CD4-positive, alpha-beta T cell treated with Interleukin-4 for 4 hours (primary cell): ENCODE measurements at places on chromosomes 2 and 18.

DNA sequence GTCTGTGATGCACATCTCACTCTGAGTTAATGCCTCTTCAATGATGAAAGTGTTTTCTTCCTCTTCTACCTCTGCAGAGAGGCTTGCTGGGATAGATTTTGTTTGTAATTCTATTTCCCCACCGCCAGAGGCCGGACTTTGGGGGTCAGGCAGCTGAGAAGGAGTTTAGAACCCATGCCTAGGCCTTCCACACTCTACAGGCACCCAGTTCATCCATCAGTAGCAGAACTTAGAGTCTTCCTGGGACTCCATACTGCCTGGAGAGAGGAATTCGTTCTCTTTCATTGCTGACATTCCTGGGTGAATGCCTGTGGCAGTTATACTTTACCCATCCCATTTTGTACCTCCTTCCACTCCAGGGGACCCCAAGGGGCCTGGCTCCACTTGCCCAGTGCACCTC lies 9.1 kb downstream of the TPRKB start:
- DNase-seq: no peak

DNA sequence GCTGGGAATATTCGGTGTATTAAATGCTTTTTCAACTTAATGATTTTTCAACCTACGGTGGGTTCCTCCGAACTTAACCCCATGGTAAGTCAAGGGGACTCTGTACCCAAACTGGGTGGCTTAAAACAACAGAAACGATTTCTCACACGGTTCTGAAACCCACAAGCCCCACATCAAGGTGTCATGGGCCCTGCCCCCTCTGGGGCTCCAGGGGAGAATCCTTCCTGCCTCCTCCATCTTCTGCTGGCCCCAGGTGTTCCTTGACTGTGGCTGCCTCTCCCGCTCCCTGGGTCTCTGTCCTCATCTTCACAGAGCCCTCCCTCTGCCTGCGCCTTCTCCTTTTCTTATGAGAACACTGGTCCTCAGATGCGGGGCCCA lies 301.3 kb upstream of the SALL3 start:
- no peak for DNase-seq

GRCh38 chr2:203344667-203345066 lies 16.5 kb downstream of the ABI2 start:
- no peak for DNase-seq

- peak; percentile 62 for DNase-seq
Measured at GRCh38 chr2:127080938-127081755, 25.8 kb downstream of the BIN1 start.

GRCh38 chr2:192655916-192656315 lies 461.2 kb upstream of the TMEFF2 start:
- DNase-seq: no peak

GRCh38 chr2:5360081-5360480 lies 332.1 kb upstream of the SOX11 start:
- no peak for DNase-seq

DNA sequence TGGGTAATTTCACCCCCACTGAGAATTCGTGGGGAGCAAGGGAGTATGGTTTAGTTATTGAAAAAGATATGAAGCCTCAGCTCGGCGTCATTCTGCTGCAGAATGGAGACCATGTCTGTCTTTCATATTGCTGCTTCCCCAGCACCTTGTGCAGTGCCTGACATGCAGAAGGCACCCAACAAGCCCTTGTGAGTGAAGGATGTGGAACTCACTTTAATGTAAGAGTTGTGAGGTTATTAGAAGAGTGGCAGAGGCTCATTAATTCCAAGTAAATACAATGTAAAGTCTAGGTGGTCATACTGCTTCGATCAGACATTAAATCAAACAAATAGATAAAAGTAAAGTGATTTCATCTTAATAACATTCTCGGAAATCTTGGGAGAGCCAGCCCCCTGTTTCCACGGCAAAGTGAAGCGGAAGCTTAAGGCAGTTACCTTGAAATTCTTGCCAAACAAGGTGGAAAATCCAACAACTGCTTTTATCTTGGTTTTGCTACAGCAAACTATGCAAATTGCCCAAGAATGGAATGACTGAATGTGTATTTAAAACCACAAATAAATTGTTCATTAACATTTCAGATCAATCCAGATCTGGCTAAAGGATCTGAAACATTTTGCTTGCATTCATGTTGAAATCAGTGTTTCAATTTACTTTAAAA lies 9.6 kb downstream of the CFAP221 start:
- no peak for DNase-seq

- peak; percentile 21 for DNase-seq
Measured at GRCh38 chr2:37892436-37893114, 32.5 kb upstream of the RMDN2 start.

DNA sequence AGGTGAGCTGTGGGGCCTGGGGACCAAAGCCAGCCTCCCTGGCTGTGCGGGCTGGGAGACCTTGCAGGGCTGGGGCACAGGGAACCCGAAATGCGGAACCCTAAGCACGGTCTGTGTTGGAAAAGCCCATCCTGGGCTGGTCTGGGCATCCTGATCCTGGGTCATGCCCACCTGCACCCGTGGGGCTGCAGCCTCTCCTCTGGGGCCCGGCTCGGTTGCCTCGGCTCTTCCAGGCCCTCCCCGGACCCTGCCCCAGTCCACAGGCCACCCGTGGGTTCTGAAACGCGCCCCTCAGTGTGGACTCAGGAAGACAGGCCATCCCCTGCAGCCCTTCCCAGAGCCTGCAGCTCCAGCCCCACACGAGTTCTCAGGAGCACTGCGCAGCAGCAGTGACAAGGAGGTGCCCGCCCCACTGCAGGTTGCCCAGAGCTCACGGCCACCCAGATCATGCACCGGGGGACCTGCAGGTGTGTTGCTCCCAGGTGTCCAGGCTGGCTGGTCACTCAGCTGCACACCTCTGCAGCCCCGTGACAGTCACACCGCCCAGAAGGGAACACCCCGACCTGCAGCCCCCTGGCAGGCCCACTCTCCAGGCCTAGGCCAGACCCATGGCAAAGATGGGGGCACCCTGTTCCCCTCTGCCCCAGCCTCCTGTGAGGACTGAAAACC lies 12.2 kb upstream of the NFATC1 start:
- no peak for DNase-seq

GRCh38 chr2:214075456-214075855 lies 335.4 kb upstream of the VWC2L start:
- no peak for DNase-seq

DNA sequence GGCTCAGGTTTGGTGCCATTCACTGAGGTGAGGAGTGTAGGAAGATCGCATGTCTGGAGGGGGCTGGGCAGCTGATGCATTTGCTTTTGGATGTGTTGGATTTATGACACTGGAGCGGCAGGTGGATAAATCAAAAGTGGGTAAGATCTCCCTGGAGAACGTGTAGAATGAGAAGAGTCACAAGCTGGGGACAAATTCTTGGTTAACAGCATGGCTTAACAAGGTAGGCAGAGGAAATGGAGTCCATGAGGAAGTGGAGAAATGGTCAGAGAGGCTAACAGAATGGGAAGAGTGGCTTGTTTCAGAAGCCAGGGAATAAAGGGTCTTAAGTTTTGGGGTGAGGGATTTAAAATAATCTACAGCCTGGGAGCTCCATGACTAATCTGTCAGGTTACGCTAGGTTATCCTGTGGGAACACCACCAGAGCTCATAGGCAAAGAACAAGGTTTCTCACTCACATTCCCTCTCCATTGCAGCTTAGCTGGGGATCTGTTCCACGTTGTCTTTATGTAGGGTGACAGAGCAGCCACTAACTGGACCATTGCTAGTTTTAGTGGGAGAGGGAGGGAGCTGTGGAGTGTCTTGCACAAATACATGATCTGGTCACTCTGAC lies 12.8 kb downstream of the TSN start:
- DNase-seq: no peak

DNA sequence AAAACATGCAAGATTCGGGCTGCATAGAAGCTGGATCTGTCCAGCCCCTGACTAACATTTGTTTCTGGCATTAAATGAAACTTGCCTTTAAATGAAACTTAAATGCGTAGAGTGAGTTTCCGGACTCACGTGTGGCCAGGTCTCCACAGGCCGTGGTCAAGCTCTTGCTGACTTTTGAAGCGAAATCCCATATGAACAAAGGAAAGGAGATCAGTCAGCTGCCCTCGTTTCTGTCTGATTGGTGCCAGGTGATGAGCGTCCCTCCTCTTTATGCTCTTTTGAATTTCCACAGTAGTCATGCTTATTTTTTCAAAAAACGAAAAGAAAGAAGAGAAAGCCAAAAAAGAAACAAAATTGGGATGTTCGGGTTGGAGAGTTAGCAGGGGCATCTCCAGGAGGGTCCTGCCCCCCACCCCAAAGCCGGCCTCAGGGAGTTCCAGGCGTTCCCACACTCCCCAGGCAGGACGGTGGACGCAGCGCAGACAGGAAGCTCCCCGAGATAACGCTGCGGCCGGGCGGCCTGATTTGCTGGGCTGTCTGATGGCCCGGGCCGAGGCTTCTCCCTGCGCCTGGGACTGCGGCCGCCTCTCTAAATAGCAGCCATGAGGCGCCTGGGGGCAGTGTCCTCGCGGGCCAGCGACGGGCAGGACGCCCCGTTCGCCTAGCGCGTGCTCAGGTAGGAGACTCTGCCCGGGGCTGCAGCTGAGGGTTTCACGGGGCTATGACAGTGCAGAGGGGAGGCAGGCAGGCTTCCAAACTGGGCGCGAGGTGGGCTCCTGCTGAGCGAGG lies at the start of gene COLEC11:
TSS of gene COLEC11 (plus strand) at position 620 of the 789 bp plus-strand sequence. CDS start 9,229 bp downstream, outside the sequence.
- DNase-seq: no peak

- DNase-seq: no peak
Measured at GRCh38 chr2:142892715-142893114, 15.3 kb downstream of the KYNU start.

DNA sequence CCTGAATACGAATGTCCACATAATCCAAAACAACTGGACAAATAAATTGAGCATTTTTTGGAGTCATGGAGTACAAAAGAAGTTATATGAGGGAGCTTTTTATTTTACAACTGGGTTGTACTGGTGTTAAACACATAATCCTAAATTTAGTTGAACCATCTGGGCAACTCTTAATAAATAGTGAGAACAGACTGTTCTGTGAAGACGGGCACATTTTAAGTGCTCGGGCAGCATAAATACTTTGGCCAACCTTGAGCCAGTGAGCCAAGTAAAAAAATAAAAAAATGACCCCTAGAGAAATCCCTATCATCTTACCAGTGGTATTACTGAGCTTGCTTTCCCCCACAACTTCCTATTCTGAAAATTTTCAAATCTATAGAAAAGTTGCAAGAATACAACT lies 50.9 kb upstream of the PSME4 start:
- no peak for DNase-seq

GRCh38 chr18:31942291-31942998 lies 483 bp downstream of the TRAPPC8 start:
- peak; percentile 7 for DNase-seq

GRCh38 chr2:229231328-229231868 lies 39.7 kb downstream of the PID1 start:
- no peak for DNase-seq

DNA sequence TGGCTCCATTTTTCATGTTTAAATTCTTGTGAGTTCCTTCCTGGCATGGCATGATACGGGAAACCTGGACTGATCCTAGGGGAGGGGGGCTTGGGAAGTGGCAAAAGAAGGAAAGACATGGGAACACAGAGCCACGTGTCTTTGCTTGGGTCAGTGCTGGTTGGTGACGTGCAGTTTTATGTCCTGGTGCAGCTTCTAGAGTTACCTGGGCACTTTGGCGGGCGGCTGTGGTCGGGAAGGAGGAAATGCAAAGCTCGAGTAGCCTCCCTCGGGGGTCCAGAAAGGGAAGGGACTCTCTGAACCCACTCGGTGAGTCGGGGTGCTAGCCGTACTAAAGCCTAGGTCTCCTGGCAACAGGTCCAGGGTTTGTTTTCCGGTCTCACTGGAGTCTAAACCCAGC lies 94.6 kb downstream of the APOB start:
- DNase-seq: no peak

DNA sequence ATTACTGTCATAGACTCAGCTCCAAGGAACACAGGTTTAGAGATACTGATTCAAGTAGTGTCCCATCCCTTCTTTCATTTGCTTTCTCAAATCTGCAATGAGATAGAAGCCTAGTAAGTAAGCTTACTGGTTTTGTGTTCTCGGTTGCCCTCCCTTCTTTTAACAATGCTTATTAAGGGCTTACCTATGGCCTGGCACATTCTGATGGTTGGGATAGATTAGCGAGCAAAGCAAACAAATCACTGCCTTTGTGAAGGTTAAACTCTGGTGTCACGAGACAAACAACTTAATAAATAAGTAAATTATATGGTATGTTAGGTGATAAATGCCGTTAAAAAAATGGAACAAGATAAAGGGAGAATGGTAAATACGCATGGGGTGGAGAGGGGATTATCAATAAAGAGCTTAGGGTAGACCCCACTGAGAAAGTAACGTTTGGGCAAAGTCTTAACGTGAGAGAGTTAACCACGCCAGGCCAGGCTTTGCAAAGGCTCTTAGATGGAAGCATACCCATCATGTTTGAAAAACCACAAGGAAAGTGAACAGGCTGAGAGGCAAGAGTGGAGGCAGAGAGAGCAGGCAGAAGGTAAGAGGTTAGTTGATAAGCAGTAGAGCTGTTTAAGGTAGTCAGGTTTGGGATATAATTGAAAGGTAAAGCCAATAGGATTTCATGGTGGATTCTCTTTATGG lies 31.0 kb downstream of the EIF2AK3 start:
- DNase-seq: no peak

DNA sequence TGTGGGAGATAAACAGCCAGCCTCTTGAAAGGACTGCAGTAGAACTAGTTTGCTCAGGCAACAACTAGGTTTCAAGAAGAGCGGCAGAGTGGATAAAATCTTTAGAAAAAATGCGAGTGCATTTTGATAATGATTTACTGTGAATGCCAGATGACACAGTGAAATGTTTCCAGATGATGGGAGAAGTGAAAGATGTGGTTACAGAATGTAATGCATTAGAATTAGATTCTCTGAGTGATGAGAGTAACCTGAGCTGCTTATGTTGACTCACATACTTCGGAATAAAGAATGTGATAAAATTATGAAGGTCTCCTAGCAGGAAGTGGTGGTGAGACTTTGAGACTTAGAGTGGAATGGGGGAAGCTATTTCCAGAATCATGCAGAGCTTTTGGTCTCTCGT lies 184.3 kb downstream of the GULP1 start:
- DNase-seq: no peak

DNA sequence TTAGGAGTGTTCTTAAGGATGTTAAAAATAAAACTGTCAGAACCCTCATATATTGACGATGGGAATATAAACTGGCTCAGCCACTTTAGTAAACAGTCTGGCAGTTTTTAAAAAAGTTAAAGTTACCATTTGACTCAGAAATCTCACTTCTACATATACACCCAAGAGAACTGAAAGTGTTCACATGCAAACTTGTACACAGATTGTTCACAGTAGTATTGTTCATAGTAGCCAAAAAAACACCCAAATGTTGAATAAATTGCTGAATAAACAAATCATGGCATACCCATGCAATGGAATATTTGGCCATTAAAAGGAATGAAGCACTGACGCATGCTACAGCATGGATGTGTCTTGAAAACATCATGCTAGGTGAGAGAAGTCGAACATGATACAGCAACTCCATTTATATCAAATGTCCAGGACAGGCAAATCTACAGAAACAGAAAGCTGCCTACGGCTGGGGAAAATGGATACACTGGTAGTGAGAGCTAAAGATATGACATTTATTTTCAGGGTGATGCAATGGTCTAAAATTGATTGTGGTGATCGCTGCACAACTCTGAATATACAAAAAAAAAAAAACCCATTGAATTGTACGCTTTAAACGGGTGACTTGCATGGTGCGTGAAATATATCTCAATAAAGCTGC lies 10.1 kb downstream of the RPL31 start:
- DNase-seq: no peak
